ENCODE measurements at places on chromosomes 2 and 18.
A peak's percentile ranks its signal among the peaks of the same experiment; 100 is the strongest.

DNA sequence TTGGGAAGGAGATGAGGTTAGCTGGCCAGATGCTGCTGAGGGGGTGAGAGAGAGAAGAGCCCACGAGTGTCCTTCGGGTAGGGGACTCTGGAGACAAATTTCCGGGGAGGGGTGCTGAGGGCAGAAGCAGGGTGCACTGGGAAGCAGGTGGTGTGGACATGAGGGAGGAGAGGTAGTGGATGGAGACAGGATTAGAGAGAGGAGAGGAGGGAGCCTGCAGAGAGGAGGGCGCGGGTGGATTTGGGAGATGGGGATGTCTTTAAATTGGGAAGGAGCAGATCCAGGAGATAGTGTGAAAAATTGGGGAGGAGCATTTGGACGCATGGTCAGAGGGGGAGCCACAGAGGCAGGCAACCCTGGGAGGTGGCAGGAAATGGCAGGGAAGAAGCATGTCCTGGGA is 154.7 kb downstream of the DYSF start:
- DNase-seq, result no peak

- peak; percentile 28 for DNase-seq
Measured at GRCh38 chr18:10928772-10929373, 220.5 kb downstream of the PIEZO2 start.

DNA sequence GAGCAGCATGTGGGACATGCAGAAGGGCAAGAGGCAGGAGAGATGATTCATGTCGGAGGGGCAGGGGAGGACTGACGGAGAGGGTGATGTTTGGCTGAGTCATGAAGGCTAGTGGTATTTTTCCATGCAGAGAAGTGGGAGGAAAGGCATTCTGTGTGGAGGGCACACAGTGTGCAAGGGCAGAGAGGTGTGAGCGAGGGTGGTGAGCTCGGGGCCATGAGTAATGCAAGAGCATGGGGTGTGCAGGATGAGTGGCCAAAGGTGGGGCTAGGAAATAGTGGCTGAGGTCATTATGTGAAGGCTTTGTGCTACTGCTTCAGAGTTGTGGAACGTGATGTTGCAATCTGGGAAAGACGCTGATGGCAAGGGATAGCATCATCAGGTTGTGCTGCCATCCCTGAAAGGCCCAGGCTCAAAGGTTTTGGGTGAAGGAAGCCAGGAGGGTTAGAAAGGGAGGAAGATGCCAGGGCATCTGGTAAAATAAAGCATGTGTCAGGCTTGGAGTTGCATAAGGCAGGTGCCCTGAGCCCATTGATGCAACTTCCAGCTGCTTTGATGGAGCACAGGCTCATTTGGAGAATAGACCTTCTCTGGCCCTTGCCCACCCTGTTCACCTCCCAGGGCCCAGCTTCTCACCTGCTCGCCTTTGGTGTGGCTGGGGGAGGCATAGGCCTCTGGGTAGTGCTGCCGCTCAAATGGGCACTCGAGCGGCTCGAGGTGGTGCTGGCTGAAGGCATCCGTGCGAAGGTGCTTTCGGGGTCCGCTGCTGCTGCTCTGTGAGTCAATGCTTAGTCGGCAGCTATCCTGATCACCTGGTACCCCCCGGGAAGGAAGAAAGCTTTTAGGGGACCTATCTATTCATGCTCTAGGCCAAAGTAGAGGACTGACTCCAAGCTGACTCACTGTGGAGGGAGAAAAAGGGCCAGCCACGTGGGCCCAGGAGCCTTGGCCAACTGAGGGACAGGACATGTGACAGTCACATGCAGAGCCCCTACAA is 37.5 kb downstream of the PAX8 start:
- peak; percentile 100 for DNase-seq

DNA sequence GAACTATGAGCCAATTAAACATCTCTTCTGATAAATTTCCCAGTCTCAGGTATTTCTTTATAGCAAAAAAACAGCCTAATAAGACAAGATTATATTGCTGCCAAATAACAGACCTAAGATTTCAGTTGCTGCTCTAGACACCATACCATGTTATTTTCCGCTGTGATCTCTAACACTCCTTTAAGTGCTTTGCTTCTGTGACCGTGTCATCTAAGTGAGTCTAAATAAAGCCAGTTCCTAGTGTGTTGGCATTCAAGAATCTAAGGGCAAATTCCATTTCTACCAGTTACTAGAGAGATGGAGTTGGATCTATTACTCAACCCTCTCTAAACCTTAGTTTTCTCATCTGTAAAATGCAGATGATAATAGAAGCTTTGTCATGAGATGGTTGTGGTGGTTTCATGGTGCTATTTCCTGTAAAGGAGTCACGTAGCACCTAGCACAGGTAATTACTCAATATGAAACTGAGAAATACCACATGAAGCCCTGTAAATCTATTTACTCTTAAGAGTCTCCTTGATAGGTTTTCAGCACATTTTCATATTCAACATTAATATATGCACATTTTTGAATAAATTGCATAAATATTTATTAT is 40.5 kb downstream of the SPHKAP start:
- no peak for DNase-seq

DNA sequence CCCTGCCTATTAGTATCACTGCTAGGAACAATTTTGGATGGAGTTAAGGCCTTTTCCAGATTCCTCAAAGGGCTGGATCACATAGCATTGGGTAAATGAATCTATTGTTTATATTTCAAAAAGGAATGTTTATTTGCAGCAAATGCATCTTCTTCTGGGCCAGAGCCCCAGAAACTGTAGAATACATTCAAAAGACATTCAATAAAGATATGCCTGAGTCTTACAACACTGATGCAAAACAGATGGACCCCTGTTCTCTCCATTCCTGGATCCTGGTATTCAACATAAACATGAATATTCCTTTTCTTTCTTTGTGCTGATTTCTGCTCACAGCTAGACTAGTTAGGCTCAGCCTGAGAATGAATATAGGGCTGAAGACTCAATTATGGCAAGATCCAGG is 227.2 kb upstream of the KLHL29 start:
- DNase-seq, result no peak

DNA sequence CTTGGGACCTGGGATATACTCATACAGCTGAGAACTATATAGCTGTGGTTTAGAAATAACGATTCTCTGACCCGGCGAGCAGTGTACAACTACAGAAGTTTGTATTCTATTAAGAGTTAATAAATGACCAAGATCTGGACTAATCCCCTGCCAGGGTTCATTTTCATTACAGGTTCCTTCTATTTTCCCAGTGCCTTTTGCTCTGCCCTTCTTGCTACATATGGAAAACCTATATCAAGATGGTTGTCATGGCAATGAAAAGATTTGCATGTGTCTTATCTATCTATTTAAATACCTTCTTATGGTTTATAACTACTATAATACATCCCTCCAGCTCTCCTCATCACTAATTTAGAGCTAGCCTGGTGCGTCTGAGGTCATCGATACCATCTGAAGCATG is 965.2 kb downstream of the BCL11A start:
- no peak for DNase-seq

DNA sequence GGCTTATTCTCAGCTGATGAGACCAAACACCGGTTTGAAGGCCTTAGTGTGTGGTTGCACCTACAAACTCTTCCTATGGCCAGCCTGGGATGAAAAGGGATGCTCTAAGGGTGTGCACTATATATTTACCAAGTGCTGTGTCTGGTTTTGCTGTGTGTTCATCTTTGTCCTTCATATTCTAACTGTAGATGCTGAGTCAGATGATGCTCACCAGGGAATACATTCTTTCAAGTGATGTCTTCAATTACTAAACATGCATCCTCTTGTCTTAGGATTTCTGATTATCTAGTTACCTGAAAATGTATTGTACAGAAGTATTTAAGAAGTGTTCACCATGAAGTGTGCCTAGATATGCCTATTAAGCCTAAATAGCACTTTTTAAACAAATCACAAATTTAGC is 1111.6 kb upstream of the ZEB2 start:
- DNase-seq, result no peak

GRCh38 chr2:232103140-232103737 is 141.7 kb downstream of the DIS3L2 start:
- no peak for DNase-seq

DNA sequence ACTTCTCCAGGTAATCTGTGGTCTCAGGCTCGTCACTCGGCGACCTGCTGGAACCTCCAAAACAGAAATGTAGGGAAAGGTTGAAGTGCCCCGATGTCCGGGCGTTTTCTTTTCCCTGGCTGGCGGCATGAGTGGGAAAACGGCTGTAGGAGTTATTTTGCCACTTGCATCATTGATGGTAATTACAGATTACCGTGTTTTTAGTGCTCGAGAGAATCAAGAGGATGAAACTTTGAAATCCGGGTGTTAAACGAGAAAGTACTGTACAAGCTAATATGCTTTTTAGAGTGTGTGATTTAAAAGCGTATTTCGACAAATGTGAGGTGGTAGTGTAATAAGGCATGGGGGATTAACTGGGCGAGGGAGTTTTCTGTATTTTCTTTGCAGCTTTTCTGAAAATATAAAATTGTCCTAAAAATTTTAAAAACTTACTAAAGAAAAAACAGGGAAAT is 819 bp downstream of the GRHL1 start:
- peak; percentile 43 for DNase-seq

- no peak for DNase-seq
Measured at GRCh38 chr2:57936216-57936615, 110.4 kb upstream of the VRK2 start.

- DNase-seq, result no peak
Measured at GRCh38 chr2:2717406-2717805, 386.3 kb upstream of the MYT1L start.

- DNase-seq, result no peak
Measured at GRCh38 chr2:236546561-236547002, 23.0 kb upstream of the ACKR3 start.

- DNase-seq, result no peak
Measured at GRCh38 chr2:61109291-61109690, 43.6 kb downstream of the SANBR start.

Measured in SW480 (cell line).